WTC11 (cell line): ENCODE measurements at places on chromosomes 3 and 15. TPM values are rescaled to one million over a fixed set of nuclear protein-coding genes. Genes with fewer than 3 reads are reported as not detected.

TNFSF10 gene
- 0.22 to 0.39 TPM (median 0.27 TPM) in 3 replicates for total RNA-seq

LMAN1L gene
- not detected in 3 replicates for total RNA-seq

SOX14 gene
- total RNA-seq, result 0.34 to 0.78 TPM (median 0.70 TPM) in 3 replicates

ITPKA gene
- 0.50 to 1.2 TPM (median 0.62 TPM) in 3 replicates for total RNA-seq

PIGBOS1 gene
- total RNA-seq, result 11.2 to 13.0 TPM (median 11.9 TPM) in 3 replicates

SMAD6 gene
- total RNA-seq, result 9.2 to 13.9 TPM (median 10.4 TPM) in 3 replicates

EPHA3 gene
- 0.32 to 0.74 TPM (median 0.41 TPM) in 3 replicates for total RNA-seq

PLA2G4B gene
- 5.5 to 11.0 TPM (median 7.9 TPM) in 3 replicates for total RNA-seq

DAZL gene
- 3.3 to 4.3 TPM (median 3.9 TPM) in 3 replicates for total RNA-seq

PAQR9 gene
- 2.0 to 2.5 TPM (median 2.4 TPM) in 3 replicates for total RNA-seq

PP2D1 gene
- total RNA-seq, result not detected in 3 replicates

ANXA2 gene
- 116 to 152 TPM (median 119 TPM) in 3 replicates for total RNA-seq
